T-helper 9 cell (primary cell): ENCODE measurements at places on chromosomes 13 and 19.

- no peak for DNase-seq
Measured at GRCh38 chr13:23707674-23708073, 137.5 kb downstream of the TNFRSF19 start.

GRCh38 chr19:4597975-4598671, 38.6 kb upstream of the SEMA6B start:
- DNase-seq: peak; percentile 40

DNA sequence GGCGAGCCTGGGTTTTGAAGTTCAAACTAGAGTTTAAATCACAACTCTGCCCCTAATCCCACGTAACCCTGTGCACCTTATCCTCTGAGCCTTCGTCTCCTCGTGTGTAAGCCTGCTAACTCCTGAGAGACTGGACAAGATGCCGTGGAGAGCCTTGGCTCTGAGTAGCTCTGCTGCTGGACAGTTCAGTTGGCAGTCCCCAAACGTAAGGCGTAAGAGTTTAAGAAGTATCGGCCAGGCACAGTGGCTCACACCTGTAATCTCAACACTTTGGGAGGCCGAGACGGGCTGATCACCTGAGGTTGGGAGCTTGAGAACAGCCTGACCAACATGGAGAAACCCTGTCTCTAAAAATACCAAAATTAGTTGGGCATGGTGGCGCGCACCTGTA, 4.7 kb upstream of the CD79A start:
- DNase-seq: no peak

DNA sequence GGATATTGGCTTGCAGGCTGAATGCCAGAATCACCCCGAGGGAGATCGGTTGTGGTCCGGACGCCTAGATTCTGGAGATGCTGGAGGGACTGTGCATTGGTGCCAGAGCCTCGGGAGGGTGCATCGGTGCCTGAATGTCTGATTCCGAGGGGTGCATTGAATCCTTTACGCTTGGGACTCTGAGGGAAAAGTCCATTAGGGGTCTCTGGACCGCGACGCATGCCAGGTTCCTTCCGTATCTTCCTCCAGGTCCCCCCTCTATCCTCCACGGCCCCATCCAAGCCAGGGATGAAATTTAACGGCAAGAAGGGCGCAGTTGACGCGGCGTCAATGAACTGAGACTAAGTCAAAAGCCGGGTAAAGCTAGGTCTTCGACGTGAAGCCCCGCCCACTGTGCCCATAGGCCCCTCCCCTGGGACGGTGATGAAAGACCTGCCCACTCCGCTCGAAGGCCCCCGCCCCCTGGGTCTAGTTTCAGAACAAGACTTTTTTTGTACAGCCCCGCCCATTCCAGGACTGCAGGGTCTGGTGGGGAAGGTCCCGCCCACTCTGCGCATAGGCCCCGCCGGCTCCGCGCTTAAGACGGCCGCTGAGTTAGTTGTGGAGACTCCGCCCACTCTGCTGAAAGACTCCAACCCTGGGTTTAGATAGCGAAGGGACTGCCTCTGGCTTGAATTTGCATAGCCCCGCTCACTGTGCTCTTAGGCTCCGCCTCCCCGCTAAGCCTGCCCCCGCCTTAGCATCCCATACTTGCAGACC, 737 bp downstream of the ZNF575 start:
- DNase-seq: peak; percentile 85

DNA sequence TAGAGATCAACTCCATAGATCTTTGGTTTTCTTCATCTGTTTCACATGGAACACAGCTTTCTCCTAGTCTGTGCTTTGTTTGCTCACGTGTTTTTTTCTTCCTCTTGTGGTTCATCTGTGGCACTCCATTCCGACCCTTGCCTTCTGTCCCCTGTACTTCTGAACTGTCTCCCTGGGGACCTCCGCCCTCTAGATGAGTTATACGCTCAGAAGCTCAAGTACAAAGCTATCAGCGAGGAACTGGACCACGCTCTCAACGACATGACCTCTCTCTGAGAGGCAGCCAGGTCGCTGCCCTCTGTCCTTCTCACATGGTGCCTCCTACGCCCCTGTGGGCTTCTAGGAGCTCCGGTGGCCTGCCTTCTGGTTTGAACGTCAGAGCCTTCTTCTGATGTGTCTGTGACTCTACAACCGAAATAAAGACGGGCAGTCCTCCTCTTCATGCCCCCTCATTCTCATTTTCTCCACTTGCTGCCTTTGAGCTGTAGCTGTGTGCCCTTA, 16.6 kb upstream of the RAB8A start:
- no peak for DNase-seq

- DNase-seq: no peak
Measured at GRCh38 chr19:1663852-1664251, 11.4 kb upstream of the TCF3 start.

GRCh38 chr13:104962411-104962810, 1573.1 kb downstream of the EFNB2 start:
- no peak for DNase-seq

DNA sequence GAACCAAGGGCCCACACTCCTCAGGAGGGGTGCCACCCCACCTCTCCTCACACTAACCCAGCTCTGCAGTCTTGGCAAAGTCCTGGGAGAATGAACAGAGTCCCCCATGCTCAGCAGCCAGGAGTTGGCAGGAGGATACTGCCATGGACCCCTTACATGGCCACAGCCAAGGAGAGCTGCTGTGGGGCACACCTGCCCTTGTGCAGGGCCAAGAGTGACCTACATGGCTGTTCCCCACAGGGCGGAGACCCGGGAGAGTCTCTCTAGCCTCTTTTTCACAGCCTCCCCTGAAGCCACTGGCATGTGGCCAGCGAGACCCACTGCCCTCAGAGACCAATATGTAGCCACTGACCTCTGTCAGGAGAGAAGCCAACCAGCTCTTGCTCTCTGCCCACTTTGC, 45.9 kb upstream of the VSTM2B start:
- no peak for DNase-seq

DNA sequence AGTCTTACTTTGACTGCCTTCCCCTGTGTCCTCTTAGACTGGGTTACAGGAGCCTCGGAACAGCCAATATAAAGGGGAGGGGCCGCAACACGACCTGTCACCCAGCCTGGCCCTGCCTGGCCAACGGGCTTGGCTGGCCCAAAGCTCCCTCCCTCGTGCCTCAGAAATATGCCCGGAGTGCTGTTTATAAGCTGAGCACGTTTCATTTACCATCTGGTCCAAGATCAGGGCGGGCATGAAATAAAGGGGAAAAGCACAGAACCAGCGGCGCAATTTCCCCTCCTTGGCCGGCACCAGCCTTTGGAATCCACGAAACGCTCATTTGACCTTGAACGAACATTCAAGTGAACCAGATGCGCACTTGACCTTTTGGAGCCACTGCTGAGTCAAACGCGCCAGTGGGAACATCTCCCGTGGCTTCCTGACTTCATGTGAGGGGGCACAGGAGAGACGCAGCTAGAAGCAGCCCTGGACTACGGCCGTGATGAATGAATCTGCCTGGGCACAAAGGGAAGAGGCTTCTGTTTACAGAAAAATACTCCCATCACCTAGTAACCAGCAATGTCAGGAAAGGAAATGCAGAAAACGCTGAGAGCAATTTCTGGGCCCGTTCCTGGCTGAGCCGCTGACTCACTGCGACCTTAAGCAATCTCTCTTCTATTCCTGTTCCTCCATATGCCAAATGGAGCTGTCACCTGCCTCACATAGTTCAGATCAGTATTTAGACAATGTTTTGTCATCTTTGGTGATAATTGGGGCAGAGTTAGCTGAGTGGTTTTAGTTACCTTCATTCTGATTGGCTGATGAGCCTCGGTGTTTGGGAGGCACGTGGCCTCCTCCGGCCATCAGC, 53.3 kb downstream of the RFX2 start:
- DNase-seq: no peak

- peak; percentile 74 for DNase-seq
Measured at GRCh38 chr19:16369664-16370576, 45.3 kb downstream of the KLF2 start.

GRCh38 chr19:54172471-54173358, at the start of gene TMC4:
TSS of gene TMC4 (minus strand) at chr19:54173160. CDS start at chr19:54173117, 43 bp downstream.
- no peak for DNase-seq

DNA sequence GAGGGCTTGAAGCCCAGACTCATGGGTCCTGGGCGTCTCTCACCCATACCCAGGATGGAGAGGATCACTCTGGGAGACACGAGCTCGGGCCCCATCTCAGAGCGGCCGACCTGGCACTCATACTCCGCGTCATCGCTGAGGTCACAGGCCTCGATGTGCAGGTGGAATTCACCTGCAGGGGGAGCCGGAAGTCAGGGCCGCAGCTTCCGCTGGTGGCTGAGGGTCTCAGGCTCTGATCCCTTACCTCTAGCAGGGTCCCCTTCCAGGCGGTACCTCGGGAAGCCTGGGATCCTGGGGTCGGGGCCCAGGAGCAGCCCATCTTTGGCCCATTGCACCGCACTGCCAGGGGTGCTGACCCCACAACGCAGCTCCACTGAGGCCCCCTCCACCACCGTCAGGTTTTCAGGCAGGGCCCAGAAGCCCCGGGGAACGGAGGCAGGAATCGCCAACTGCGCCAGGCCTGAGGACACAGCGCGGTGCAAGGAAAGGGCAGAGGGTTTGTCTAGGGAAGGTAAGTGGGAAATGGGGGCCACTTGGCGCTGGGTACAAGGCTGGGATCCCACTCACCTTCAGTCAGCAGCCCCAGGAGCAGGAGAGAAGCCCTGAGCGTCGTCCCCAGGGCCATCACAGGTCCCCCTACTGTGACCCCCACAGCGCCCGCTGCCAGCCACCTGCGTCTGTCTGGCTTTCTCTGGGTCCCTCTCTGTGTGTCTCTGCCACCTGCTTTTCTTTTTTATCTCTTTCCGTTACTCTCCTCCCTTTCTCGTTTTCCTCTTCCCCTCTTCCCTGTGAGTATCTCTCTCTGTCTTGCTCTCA, 883 bp downstream of the NPHS1 start:
- DNase-seq: no peak

- DNase-seq: no peak
Measured at GRCh38 chr19:44993926-44994537, 7.2 kb upstream of the RELB start.

DNA sequence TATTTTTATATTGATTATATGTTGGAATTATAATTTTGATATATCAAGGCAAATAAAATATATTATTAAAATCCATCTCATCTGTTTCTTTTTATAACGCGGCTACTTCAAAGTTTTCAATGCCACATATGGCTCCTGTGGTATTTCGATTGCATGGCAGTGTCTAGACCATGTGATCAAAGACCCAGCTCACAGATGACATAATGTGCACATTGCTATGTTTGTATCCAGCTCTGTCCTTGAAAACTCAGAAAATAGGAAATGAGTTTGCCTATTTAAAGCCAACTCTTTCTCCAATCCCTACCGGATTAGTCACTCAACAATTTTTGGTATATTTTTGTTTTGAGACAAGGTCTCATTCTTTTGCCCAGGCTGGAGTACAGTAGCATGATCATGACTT, 26.2 kb downstream of the TMTC4 start:
- no peak for DNase-seq

DNA sequence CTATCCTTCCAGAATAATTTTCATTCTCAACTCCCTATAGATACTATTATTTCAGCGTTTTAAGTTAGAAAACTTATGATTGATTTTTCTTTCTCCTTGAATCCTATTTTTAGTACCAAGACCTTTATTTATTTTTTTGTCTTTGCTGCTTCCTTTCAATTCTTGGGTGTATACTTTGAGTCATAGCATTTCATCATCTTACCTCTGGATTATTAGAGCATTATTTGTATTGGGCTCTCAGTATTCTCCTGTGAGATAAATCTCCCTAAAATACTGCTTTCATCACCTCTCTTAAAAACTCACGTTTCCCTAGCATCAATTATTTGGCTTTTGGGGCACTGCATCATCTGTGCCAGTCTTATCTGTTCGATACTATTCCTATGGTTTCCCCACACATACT, 222.8 kb downstream of the POSTN start:
- no peak for DNase-seq

DNA sequence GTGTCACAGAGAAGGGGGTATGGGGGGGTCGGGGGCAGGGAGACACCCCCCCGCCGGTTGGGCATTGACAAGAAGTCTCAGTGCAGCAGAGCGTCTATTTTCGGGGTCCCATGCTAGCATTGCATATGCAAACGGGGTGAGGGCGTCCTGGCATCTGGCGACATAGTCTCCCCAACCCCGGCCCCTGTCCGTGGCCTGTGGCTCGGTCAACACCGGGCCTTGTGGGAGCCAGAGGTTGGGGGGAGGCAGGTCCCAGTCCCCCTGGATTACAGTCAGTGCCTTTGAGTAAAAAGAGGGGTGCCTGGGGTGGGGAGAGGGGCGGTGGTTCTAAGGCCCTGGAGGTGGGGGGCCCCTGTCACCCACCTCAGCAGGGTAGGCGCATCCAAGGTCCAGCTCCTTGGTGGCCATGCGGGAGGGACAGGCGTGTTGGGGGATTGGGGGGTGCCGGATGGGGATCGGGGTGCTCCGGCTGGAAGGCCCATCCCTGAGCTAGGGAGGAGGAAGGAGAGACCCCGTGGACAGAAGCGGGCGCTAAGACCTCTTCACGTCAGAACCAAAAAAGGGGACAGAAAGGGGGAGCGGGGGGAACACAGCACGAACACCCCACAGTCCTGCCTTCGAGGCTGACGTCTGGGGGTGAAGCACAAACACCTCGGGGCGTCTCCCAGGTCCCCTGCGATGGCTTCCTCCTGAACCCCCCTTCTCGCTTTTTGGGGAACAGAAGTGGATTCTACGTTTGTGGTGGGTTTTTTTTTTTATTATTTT, 20.9 kb downstream of the ZBTB7A start:
- no peak for DNase-seq

DNA sequence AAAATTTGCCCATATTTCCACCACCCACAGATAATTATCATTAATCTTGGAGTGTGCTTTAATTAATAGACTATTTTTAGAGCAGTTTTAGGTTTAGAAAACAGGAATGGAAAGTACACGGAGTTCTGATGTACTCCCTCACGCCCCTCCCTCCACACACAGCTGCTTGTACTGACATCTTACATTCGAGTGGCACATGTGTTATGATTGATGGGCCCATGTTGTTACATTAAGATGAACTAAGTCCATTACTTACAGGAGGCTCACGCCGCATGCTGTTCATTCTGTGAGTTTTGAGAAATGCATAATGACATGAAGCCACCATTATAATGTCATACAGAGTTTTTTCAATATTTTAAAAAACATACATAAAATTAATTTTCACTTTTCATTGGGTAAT, 1.2 kb upstream of the SPATA13 start:
- no peak for DNase-seq

DNA sequence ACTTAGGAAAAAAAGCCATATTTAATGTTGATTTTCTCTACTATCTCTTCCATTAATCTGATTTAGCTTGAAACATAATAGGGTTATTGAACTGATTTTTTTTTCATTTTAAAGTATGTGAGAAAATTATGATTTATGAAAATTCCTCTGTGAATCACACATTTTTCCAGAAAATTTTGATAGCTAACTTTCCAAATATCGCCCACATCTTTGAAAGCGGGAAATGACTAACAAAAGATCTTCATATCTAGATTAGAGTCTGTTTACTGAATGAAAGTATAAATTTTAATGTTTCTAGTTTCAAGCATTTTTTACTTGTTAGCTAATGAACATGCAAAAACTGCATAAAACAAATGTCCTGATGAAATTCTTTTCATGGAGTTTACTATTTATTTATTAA, 97.4 kb downstream of the POSTN start:
- no peak for DNase-seq

- no peak for DNase-seq
Measured at GRCh38 chr19:44698492-44699201, at the start of gene CEACAM16. TSS of gene CEACAM16 (plus strand) at chr19:44699151. CDS start at chr19:44701457, 2,306 bp downstream.
